ENCODE measurements at places on chromosomes 5 and 9.

GRCh38 chr5:95102080-95102479, 182.8 kb downstream of the MCTP1 start:
- no peak for DNase-seq

- no peak for DNase-seq
These were observed 25.4 kb upstream of the TCF7 start for GRCh38 chr5:134088994-134089560.

DNA sequence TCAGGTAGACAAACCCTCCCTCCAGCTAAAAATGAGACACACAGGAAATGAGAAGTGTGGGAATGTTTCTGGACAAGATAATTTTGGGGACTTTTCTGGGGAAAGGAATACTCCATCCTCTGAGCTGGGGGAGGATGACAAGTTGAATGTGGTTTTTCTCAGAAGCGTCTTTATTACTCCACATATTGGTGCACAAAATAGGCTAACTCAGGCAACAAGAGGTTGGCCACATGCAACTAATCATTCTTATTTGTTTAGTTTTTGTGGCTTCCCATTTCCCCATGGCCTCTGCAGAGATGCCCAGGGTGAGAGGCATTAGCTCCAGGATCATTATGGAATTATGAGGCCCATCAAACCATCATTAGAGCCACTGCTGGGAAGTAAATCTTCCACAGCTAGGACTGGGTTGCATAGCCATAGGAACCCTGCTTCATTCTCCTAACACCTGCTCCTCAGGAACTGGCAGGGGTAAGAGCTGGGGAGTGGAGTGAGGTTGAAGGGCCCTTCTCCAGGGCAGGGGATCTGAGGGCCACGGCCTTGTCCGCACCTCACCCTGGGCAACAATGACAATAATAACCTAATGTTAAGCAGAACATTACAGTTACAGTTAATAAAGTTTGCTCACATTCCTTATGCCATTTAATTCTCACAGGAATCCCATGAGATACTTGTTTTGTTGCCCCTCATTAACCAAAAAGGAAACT, 9.3 kb upstream of the SIL1 start:
- no peak for DNase-seq

DNA sequence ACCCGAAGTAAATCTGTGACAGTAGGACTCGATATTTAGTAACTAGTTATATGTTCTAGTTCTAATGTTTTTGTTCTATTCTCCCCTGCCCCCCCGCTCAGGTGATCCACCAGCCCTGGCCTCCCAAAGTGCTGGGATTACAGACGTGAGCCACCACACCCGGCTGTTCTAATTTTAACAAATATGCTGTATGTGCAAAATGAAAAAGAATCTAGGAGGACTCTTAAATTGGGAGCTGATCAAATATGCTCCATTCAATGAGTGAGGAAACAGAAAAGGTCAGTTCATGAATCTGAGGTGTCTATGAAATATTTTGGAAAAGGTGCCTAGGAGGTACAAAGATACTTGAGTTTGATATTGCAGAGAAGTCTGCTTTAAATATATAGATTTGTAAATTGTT, 16.8 kb downstream of the CENPK start:
- DNase-seq = no peak

DNA sequence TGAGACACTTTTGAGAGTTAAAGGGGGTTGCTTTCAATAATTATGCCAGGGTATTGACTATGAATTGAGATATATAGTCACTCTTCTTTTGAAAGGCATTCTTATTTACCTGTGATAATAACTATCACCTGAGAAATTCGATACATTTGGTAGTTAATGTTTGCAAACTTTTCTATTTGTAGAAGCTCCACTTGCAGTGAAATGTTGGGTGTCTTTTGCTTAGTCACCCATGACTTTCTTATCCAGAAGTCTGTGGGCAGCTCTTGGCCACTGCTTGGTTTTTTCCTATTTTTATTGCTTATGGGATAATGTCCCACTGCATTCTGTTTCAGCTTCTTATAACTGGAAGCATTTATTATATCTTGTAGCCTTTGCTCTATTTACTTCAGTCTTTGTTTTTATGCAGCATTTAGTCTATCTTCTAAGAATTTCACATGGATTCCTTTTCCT, 3.9 kb downstream of the MACIR start:
- no peak for DNase-seq

DNA sequence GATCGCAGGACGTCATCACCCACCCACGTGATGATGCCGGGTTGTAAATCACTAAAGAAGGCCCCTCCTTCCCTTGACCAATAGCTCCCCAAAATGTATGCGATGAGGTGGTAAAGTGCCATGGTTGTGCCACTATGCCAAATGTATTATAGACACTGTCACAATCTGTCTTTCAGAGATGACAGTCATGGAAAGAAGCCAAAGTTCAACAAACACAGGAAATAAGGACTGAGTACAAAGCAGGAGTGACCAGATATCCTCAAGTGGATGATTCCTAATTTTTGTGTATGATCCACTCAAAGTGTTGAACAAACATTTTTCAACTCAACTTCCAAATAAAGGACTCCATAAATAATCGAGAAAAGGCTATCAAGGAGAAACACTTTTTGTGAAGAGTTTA, 12.5 kb downstream of the GLIS3 start:
- DNase-seq = no peak

DNA sequence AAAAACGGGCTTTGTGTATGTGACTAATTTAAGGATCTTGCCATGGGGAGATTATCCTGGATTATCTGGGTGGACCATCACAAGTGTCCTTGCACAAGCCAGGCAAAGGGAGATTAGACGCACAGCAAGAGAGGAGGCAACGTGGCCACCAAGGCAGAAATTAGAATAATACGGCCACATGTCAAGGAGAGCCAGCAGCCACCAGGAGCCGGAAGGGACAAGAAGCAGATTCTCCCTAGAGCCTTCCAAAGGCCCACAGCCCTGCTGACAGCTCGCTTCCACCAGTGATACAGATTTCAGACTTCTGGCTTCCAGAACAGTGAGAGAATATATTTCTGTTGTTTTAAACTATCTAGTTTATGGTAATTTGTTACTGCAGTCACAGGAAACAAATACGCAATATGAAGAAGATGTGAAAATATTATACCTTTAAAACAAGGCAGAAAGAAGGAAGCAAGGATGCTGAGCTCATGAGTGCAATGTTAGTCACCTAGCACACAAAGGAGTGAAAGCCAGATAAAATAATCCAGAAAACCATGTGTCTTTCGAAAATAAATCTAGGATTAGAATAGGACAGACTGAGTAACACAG, 28.7 kb upstream of the F2RL1 start:
- DNase-seq = no peak

GRCh38 chr5:159337016-159337955, 7.0 kb upstream of the IL12B start:
- peak; percentile 41 for DNase-seq

- DNase-seq = no peak
These were observed 37.6 kb downstream of the SVEP1 start for GRCh38 chr9:110541950-110542349.

DNA sequence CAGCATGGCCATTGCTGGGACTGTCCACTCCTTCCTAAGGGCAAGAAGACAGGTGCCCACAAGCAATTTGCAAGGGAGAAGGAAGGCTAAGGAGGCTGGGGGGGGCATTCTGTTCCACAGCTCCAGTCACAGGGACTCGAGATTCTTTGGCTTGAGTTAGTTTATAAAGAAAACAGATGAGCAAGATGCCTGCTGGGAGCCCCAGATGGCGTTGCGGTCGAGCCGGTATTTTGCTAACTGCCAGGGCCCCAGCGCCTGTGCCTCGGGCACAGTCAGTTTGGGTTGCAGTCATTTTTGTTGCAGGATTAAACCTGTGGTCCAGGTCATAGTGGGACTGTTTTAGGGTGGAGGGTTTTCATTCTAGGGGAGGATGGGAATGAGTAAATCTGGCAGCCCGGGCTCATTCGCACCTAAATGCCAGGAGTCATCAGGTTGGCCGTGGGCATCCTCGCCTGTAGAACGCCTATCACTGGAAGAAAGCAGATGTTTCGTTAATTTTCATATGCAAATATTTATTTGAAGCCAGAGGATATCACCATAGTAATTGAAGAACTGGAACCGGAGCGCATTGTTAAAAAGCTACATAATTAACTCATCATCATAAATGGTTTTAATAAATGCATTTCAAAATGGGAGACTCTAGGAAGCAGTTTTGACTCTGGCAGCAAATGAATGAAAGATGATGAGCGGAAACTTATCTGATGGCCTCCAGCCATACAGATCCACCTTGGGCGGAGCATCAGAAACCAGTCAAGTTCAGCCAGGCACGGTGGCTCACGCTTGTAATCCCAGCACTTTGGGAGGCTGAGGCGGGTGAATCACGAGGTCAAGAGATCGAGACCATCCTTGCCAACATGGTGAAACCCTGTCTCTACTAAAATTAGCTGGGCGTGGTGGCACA, 87.1 kb upstream of the FCN2 start:
- DNase-seq = no peak

- DNase-seq = peak; percentile 28
These were observed 68.6 kb downstream of the NLN start for GRCh38 chr5:65790371-65791163.

DNA sequence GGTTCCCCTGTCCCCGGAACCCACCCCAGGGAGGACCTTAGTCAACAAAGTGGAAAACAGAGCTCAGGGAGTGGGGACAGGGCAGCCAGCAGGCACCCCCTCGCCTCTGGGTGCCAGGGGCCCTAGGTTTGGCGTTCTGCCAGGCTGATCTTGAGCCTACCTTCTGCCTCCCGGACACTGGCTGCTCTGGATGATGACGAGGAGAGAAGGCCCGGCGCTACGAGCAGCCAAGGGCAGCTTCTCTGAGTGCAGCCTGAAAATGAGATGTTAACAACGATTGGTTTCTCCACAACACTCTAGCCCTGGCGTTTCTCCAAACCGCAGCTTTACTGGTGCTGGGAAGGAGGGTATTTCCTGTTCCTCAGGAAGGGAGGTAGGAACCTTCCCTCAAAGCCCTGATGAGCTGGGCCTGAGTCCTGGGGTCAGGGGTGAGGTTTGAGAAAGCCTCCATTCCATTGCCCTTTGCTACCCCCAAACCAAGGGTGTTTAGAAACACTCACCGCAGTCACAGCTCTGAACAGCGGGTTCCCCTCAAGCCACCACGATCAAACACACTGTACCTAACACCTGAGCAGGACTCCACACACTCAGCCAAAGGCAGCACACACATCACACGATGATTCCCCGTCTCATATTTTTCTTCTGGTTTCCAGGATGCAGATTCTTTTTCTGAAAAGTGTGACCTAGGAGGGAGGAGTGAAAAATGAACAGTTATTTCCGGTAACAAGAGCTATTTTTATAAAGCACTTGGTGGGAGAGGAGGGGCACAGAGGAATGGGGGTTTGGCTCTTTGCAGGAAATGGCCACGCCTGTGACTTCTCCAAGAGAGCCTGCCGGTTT, at the start of gene STING1:
STING1 (minus strand) TSS at position 709 of the 840 bp plus-strand sequence. CDS start 1,054 bp downstream, outside the sequence.
- peak; percentile 48 for DNase-seq

DNA sequence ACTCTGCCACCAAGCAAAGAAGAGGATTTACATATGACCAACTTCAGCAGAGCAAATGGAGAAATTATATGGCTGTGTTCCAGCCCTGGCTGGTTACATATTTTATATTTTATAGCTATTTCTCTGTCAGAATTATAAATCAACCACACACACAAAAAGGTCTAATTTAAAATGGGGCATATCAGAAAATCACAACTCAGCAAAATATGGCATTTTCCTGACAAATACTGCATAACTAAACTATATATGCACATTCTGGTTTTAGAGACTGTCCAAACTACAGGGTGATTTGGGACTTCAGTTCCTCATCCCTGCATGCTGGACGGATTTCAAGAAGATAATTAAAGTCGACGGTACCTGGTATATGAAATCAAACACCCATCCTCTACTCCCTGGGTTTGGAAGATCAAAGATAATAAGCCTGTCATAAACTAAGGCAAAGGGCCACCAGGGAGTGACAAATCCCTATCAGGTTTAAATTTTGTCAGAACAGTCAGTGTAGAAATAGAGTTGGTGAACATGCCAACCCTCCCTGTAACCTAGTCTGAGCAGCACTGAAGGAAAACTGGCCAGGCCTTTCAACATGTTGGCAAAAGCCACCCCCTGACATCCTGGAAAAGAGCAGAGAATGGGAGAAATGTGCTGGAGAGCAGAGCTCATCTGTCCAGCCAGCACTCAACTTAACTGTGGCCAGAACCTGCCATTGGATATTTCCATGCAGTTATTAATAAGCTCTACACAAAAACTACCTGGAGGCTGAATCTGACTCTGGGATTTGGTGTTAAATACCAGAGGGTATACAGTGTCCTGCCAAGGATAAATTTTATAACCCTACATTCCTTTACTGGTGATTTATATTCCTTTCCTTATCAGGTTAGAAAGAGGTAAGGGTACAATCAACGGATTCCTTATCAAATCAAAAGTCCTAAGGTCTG, 235.7 kb downstream of the ENC1 start:
- no peak for DNase-seq

DNA sequence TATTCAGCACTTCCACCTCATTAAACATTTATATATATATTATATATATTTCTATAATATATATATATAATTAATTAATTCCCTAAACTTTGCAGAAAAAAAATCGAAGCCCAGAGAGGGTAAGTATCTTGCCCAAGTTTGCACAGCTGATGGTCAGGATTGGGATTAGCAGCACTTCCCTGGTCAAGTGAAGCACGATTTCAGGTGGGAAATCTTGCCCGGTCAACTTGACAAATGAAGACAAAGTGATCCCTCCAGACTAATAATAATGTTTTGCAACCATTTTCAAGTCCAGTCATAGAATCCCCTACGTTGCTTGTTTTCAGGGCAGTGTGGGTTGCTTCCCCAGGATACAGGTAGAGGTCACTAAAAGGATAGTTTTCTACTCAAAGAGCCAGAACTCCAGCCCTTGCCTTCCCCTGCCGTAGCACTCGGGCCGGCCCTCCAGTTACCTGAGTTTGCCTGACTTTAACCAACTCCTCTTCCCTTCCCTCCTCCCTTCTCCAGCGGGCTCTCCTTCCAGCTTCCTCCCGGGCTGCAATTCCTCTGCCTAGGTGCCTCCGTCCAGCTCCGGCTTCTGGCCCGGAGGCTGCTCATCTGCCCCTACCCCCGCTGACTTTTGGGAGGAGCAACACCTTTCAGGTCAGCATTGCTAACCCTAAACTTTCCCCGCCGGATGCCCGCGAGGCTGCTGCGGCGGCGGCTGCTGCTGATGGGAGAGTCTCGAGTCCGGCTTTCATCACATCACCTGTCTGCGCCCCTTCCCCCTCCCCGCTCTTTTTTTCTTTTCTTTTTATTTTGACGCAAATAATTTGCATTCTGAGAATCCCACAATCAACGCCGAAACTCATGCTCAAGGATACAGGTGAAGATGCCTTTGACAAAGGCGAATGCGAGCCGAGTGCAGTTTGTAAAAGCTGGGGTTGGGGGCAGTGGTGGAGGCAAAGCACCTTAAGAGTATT, 930 bp downstream of the PRLR start:
- no peak for DNase-seq

- no peak for DNase-seq
These were observed 253.6 kb downstream of the MAST4 start for GRCh38 chr5:66849803-66850202.

DNA sequence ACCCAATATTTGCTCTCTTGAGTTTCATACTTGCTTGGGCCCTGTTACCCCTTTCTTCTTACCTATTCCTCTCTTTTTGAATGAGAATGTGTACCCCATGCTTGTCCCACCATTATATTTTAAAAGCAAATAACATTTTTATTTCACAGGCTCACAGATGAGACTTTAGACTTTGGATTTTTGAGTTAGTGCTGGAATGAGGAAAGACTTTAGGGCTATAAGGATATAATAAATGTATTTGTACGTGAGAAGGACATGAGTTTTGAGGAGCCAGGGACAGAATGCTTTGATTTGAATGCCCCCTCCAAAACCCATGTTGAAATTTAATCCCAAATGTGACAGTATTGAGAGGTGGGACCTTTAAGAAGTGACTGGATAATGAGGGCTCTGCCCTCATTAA, 33.1 kb upstream of the TNPO1 start:
- DNase-seq = no peak

- no peak for DNase-seq
These were observed 503.0 kb upstream of the CD180 start for GRCh38 chr5:67699560-67699959.

All from activated CD4-positive, alpha-beta T cell treated with anti-CD3 and anti-CD28 coated beads for 4 hours (primary cell).